ENCODE measurements at places on chromosomes 2 and 18. TPM values are rescaled to one million over a fixed set of nuclear protein-coding genes. Genes with fewer than 3 reads are reported as not detected.

DNA sequence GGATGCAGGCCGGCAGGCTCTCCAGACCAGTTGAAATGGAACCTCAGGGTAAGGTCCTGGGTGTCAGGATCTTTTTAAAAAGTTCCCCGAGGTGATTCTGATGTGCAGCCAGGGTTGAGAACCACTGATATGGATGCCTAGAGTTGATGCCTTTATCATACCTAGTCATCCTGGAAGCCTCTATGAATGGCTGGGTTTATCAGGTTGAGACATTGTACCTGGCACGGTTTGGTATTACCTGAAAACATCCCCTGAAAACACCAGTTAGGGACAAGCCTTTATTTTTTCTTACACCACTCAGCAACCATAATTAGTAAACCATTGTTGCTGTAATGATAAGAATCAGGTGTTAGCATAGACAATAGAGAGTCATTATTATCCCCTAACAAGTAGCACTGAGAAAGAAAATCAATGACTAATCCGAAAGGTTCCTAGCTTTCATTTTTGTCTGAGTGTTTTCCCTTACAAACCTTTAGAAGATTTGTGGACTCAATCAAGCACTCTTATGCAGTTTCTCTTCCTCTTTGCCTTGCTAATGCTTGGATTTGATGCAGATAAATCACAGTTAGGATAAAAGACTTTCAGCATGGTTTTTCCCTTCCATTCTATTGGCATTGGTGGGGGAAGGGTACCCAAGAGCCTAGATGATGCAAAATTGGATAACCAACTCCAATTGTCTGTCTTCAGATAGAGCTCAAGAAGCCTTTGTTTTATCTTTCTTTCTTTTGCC lies 116.5 kb upstream of the LYPD6 start:
- no peaks in the 10 kb centered on the region for H3K36me3 ChIP-seq
- DNase-seq, result no peak
- H3K4me1 ChIP-seq, result no peaks in the 10 kb centered on the region
- H3K27ac ChIP-seq, result no peak overlapping the region

DNA sequence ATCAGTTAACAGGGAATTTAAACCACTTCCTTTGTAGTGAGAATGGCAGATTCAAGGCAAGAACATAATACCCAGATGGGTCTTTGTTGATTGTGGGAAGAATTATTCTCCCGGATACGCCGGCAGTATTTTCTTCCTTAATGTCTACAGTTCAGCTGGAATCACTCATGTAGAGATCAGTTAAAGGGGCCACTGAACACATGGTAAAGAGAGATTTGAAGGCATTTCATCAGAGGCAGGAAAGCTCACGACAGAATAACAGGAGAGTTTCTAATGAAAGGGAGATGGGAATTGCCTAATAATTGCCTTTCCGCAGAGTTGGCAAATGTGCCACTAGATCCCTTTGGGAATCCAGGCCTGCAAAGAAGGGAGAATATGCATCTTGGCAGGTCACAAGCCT lies 327.7 kb upstream of the ZNF804A start:
- H3K4me1 ChIP-seq, result no peaks in the 10 kb centered on the region
- no peak for DNase-seq
- H3K36me3 ChIP-seq, result no peaks in the 10 kb centered on the region
- H3K27ac ChIP-seq, result no peak overlapping the region

- H3K4me1 ChIP-seq, result peaks cover 9% of the 10 kb centered on the region
- no peak for DNase-seq
- H3K27ac ChIP-seq, result no peak overlapping the region
- no peak overlapping the region for H3K4me3 ChIP-seq
- no peaks in the 10 kb centered on the region for H3K36me3 ChIP-seq
Observed at GRCh38 chr2:150296770-150297546, 190.5 kb downstream of the RND3 start.

GRCh38 chr2:36663851-36664695 lies 32.4 kb upstream of the VIT start:
- H3K36me3 ChIP-seq, result no peaks in the 10 kb centered on the region
- no peak overlapping the region for H3K27ac ChIP-seq
- H3K27me3 ChIP-seq, result no peaks in the 10 kb centered on the region
- peak; percentile 26 for DNase-seq
- no peaks in the 10 kb centered on the region for H3K4me1 ChIP-seq

DNA sequence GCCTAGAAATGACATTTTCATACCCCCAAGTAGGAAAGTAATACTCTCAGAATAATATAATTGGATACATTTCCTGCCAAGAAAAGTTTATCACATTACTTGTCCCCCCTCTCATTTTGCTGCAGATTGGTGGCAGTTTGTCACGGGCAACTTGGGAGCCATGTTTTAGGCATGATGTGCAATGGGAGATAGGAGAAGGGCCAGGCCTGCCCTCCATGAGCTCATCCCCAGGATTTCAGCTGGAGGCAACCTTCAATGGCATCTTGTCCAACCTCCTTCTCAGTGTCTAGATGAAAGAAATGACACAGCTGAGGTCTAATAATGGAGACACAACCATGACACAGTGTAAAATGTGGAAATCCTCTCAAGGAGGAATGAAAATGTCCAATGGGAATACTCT lies 11.4 kb upstream of the RAB31 start:
- H3K36me3 ChIP-seq, result no peaks in the 10 kb centered on the region
- no peaks in the 10 kb centered on the region for H3K27me3 ChIP-seq
- no peak overlapping the region for H3K27ac ChIP-seq
- no peak for DNase-seq
- H3K4me1 ChIP-seq, result peaks cover under 1% of the 10 kb centered on the region

- H3K27me3 ChIP-seq, result peaks cover 5% of the 10 kb centered on the region
- H3K27ac ChIP-seq, result no peak overlapping the region
- H3K4me3 ChIP-seq, result no peak overlapping the region
- peaks cover 9% of the 10 kb centered on the region for H3K4me1 ChIP-seq
- H3K36me3 ChIP-seq, result no peaks in the 10 kb centered on the region
- DNase-seq, result peak; percentile 35
Observed at GRCh38 chr2:217652761-217653639, 349.8 kb downstream of the TNS1 start.

GRCh38 chr18:23894661-23895175 lies 119.8 kb upstream of the TTC39C start:
- no peak for DNase-seq
- no peaks in the 10 kb centered on the region for H3K4me1 ChIP-seq
- peaks cover 41% of the 10 kb centered on the region for H3K36me3 ChIP-seq
- no peaks in the 10 kb centered on the region for H3K27me3 ChIP-seq
- no peak overlapping the region for H3K27ac ChIP-seq

DNA sequence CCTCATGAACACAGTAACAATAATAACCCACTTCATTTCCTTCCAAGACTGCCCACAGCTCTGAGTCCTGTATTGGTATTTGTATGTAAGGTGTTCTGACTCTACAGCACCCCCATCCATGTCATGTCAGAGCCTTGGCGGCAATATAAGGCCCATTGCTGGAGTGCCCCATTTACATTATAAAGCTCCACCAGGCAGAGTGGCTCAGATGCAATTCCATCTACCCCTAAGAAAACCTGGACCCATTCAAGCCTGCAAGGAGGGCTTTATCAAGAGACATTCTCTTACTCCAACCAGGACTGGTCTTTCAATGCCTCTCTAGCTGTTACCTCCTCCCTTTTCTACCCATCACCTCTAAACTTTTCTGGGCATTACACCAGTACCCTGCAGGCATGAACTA lies 101.6 kb downstream of the ANTXR1 start:
- H3K4me1 ChIP-seq, result peaks cover under 1% of the 10 kb centered on the region
- H3K27me3 ChIP-seq, result no peaks in the 10 kb centered on the region

DNA sequence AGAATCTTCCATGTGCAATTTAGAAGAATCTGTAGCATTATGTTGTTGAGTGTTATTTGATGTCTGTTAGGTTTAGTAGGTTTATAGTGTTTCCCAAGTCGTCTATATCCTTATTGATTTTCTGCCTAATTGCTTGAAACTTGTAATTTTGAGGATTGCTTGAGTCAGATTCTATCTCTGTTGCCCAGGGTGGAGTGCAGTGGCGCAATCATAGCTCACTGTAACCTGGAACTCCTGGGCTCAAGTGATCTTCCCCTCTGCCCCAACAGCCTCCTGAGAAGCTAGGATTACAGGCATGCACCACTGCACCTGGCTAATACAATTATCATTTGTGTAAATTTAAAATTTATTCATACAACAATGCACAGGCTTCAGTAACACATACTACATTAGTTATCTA lies 3.1 kb upstream of the TCF23 start:
- no peak overlapping the region for H3K27ac ChIP-seq
- no peak for DNase-seq
- no peak overlapping the region for H3K4me3 ChIP-seq
- no peaks in the 10 kb centered on the region for H3K36me3 ChIP-seq

- H3K36me3 ChIP-seq, result no peaks in the 10 kb centered on the region
- peaks cover 15% of the 10 kb centered on the region for H3K4me1 ChIP-seq
- no peaks in the 10 kb centered on the region for H3K27me3 ChIP-seq
- no peak overlapping the region for H3K27ac ChIP-seq
- H3K4me3 ChIP-seq, result no peak overlapping the region
- no peak for DNase-seq
Observed at GRCh38 chr2:150859877-150860276, 372.4 kb upstream of the RND3 start.

DNA sequence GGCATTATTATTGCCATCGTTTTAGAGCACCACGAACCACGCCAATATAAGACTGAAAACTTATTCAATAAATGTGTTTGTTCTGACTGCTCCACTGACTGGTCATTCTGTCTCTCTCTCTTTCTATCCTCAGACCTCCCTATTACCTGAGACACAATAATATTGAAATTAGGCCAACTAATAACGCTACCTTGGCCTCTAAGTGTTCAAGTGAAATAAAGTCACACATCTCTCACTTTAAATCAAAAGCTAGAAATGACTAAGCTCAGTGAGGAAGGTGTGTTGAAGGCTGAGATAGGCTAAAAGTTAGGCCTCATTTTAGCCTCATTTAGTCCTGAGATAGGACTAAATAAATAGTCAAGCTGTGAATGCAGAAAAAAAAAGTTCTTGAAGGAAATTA lies 38.8 kb downstream of the G6PC2 start:
- no peaks in the 10 kb centered on the region for H3K4me1 ChIP-seq
- no peaks in the 10 kb centered on the region for H3K36me3 ChIP-seq
- H3K4me3 ChIP-seq, result no peak overlapping the region
- peaks cover 4% of the 10 kb centered on the region for H3K27me3 ChIP-seq
- no peak for DNase-seq

GRCh38 chr2:240157147-240157470 lies 16.7 kb upstream of the OTOS start:
- no peaks in the 10 kb centered on the region for H3K36me3 ChIP-seq
- DNase-seq, result no peak
- H3K27ac ChIP-seq, result no peak overlapping the region
- H3K4me3 ChIP-seq, result no peak overlapping the region

DNA sequence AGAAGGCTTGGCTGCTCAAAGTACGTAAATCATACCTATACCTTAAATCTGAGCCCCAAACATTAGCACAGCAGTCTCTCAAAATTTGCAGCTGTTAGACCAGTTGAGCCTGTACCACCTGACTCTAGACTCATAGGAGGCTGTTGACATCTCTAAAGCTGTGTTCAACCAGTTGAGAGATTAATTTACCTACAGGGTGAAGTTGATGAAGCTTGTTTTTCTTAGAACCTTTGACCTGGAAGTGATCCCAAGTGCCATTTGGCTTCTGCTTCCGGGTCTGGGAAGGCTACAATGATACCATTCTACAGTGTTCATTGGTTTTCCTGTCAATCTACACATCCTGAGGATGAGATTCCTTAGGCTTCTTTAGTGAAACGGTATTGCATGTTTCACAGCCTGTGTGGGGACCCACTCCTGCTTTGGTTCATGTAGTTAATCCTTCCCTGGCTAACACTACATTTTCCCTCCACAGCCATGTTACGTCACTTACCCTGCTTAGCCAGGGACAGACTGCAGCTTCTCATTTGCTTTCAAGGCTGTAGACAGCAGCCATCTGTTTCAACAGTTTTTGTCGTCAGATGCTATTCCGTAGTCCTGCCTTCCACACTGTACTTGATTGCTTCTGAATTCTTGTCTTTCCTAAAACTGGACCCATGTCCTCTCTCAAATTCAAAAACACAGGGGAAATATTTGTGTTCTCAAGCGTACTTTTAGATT lies 4.7 kb upstream of the IL1RL2 start:
- H3K36me3 ChIP-seq, result peaks cover 3% of the 10 kb centered on the region
- no peaks in the 10 kb centered on the region for H3K27me3 ChIP-seq
- no peak overlapping the region for H3K4me3 ChIP-seq
- DNase-seq, result no peak
- H3K4me1 ChIP-seq, result peaks cover 3% of the 10 kb centered on the region
- H3K27ac ChIP-seq, result no peak overlapping the region

- H3K4me1 ChIP-seq, result no peaks in the 10 kb centered on the region
- H3K36me3 ChIP-seq, result no peaks in the 10 kb centered on the region
- H3K27ac ChIP-seq, result no peak overlapping the region
- no peaks in the 10 kb centered on the region for H3K27me3 ChIP-seq
Observed at GRCh38 chr18:3213300-3214059, 6.3 kb downstream of the MYOM1 start.

DNA sequence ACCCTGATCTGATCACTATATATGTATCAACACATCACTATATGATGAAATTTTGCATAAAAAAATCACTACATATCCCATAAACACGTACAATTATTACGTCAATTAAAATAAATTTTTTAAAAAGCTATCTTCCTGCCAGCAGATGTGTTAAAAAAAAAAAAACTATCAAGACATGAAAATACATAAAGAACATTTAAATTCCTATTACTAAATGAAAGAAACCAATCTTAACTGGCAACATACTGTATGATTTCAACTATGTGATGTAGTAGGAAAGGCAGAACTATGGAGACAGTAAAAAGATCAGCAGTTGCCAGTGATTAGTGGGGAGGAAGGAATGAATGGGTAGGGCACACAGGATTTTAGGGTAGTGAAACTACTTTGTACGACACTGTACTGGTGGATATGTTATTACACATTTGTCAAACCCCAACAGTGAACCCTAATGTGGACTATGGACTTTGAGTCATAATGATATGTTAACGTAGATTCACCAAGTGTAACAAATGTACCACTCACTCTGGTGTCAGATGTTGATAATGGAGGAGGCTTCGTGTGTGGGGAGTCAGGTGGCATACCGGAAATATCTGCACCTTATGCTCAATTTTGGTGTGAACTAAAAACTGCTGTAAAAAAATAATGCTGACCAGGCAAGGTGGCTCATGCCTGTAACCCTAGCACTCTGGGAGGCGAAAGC lies 27.4 kb downstream of the USP34 start:
- DNase-seq, result no peak
- no peaks in the 10 kb centered on the region for H3K27me3 ChIP-seq
- H3K4me3 ChIP-seq, result no peak overlapping the region
- no peaks in the 10 kb centered on the region for H3K4me1 ChIP-seq
- H3K27ac ChIP-seq, result no peak overlapping the region

GRCh38 chr2:220847589-220847988 lies 724.5 kb downstream of the EPHA4 start:
- no peaks in the 10 kb centered on the region for H3K36me3 ChIP-seq
- DNase-seq, result peak; percentile 93
- peak overlapping the region; percentile 6 for H3K4me3 ChIP-seq
- H3K27me3 ChIP-seq, result no peaks in the 10 kb centered on the region

The LAPTM4A gene
- polyA plus RNA-seq, result 460 TPM

The STRADB gene
- polyA plus RNA-seq, result 14.6 TPM

The C1QL2 gene
- polyA plus RNA-seq, result not detected

The ACADL gene
- 0.03 TPM for polyA plus RNA-seq

The MYCN gene
- not detected for polyA plus RNA-seq

The GYPC gene
- polyA plus RNA-seq, result not detected

The CGREF1 gene
- 1.1 TPM for polyA plus RNA-seq
